ENCODE measurements at places on chromosomes 6 and 20.

DNA sequence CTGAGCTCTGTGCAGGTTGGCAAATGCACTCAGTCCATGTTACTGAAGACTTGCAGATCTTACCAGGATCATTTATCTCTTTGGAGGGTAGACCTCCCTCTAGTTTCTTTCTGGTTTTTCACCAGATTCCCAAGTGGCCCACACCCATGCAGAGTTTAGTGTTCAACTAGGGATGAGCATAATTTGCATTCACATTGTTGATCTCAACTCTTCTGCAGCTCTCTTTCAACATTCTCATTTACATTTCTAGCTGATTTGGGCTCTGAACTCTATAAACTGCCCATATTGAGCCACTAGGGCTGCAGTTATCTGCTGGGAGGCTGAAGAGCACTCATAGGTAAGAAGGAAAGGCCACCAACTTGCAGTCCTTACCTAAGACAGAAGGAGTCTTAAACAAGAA, 17.9 kb upstream of the HLA-C start:
- no peak for DNase-seq

GRCh38 chr6:56875961-56876360, 78.9 kb upstream of the BEND6 start:
- no peak for DNase-seq

- DNase-seq, result no peak
Measured at GRCh38 chr6:102327697-102328225, 934.3 kb downstream of the GRIK2 start.

GRCh38 chr6:143103916-143104315, 43.2 kb downstream of the AIG1 start:
- DNase-seq, result no peak

- DNase-seq, result no peak
Measured at GRCh38 chr20:6718662-6719368, 48.7 kb upstream of the BMP2 start.

- DNase-seq, result no peak
Measured at GRCh38 chr6:32607263-32607987, 17.8 kb upstream of the HLA-DRB1 start.

DNA sequence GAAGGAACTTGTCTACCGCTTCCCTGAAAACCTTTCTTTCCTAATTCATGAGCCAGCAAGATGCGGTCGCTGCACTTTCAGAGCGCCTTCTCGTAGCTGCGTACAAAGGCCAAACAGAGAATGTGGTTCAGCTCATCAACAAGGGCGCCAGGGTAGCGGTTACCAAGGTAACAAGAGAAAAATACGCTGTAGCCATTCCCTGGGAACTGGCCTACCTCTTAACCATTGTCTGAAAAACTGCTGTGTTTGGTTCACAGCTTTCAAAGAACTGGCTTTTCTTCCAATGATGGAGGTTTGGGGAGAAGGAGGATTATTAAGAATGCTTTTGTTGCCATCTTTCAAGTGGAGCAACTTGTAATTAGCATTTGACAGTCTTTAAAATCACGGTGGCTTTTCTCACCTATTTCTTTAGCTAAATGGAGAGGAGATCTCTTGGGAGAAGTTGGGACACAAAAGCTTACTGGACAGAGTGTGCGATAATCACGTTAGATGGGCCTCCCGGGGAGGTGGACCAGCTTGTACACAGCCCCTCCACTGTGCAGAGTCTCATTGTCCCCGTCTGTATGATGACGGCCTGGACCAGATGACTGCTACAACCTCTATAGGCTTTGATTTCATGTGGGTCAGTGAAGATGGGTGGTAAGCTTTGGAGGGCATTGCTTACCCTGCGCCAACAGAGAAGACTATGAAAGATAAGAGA, 71.5 kb downstream of the LYRM2 start:
- DNase-seq, result no peak

GRCh38 chr6:22526736-22527135, 42.6 kb upstream of the HDGFL1 start:
- no peak for DNase-seq

GRCh38 chr6:2432292-2432691, 186.9 kb upstream of the GMDS start:
- DNase-seq, result peak; percentile 95

GRCh38 chr6:39330057-39330456, 7.6 kb upstream of the KCNK16 start:
- DNase-seq, result no peak

- DNase-seq, result no peak
Measured at GRCh38 chr6:5936140-5936539, 70.6 kb downstream of the NRN1 start.

DNA sequence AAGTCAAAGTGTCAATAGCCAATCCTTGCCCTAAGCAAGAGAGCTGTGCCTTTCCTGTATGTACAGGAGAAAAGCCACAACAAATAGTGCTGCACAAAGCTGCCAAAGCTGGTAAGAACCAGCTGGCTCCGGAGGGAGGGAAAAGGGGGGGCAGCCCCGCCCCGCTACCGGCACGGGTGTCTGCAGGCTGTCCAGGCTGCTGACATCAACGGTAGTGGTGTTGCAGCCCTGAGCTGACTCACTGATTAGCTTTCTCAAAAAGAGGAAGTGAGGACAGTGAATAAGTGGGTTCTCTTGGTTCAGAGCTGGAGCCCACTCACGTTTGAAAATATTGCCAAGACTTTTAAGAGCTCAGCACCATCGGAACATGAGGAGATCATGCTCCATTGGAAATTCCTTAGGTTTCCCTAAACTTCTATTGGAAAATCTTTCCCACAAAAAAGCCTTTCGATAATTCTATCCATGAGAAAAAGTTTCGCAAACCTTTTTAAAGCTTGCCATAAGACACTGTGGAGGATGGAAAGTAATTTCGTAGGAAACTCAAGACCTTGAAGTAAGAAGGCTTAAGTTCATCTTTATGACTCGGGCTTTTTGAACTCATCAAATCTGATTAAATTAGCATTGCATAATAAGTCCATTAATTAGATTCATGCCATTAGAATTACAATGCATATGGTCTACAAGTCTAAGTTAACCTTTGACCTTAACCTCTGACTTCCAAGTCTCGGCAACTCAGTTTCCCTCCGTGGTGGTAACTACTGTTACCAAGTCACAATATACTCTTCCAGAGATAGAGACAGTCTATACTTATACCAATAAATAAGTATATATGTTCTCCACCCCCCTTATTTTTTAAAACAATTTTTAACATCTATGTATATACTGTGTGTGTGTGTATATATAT, 67.0 kb downstream of the TNFRSF21 start:
- DNase-seq, result peak; percentile 38

DNA sequence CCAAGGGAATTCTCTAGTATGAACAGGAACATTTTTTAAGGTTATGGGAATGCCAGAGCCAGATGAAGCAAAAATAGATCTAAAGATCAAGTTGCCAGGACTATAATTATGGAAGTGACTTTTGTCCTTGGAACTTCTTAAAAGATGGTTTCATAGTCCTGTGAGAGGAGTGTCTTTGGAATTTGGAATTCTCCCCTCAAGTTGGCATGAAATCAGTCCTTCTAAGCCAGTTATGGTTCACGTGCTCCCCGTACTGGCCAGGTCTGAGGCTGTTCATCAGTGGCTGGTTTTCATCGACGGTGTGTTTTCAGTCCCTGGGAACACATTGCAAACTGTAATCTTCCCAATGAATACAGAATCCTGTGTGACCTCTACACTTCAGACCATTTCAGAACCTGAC, 63.1 kb downstream of the VGLL2 start:
- DNase-seq, result no peak

All from AG04449 (cell line).